Fibroblast of the aortic adventitia (primary cell): ENCODE measurements at places on chromosomes 2 and 18. TPM values are rescaled to one million over a fixed set of nuclear protein-coding genes. Genes with fewer than 3 reads are reported as not detected.

DNA sequence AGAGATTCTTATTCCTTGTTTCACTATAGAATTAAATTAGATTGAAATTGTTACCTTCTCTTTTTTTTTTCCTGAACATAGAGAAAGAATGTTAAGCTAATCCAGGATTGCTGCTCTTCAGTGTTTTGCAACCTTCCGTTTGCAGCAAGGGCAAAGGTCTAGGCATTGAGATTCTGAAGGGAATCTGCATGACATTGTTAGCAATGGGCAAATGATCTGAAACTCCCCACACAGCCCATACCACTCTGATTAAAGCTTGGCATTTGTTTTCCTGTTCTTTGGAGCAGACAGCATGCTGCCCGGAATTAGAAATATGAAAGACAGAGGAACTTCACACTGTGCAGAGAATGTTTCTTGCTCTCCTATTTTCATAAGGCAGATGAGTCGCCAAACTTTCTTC, 551.8 kb downstream of the SOCS6 start:
- DNase-seq, result no peak

DNA sequence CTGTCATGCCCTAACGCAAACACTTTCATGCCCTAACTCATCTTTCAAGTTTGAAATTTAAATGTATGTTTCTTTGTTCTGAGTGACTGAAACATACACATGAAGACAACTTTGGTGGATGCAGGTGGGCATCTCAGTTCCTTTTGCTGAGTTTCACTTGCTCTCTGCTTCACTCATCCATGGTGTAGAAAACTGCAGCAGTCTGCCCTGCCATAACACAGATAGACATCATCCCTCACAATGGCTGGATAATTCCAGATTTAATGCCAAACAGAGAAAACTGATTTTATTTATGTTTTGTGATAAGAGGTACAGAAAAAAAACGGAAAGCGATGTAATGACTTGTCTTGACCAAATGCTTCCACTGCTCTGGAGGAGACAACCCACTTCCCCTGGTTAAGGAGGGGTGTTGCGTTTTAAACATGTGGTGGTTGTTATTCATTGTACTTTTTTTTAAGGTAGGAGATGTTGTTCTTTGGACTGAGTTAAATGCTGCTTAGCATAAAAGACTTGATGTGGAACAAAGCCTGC, 70.4 kb downstream of the RHBDD1 start:
- DNase-seq, result no peak

Gene C2orf78
- not detected in 2 replicates for total RNA-seq

DNA sequence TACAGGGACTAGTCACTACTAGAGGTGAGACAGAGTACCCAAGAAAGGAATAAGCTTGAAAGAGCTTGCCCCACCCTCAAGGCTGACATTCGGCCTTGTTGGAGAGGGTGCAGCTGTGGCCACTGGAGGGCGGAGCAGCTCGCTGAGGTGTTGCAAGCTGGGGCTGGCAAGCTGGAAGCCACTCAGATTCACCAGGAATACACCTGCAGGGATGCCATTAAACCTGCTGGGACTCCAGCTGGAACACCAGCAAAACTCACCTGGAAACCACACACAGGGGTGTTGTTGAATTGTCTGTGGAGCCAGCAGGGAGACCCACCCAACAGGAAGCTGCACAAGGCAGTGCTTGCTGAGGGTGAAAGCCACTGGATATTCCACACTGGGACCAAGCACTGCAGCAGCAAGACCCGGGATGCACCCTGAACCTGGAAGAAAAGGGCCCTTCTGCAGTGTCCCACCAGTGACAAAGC, 26.1 kb downstream of the KCTD18 start:
- DNase-seq, result peak; percentile 27

DNA sequence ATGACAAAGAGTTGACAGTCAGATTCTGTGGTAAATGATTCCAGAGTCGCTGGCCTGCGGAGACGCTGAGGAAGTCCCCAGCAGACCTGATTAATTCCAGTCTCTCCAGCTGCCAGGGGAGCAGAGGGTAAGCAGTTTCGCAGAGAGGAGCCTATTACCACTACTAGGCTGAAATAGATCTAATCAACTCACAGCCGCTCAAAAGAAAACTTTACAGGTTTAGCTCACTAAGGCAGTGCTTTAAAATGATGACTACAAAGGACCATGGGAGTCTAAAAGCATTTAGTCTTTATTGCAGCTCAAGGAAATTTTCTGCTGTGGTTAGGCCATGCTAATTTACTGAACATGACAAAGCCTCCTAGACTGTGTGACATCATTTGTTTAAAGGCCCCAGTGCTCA, 445.6 kb upstream of the POU3F3 start:
- DNase-seq, result no peak

DNA sequence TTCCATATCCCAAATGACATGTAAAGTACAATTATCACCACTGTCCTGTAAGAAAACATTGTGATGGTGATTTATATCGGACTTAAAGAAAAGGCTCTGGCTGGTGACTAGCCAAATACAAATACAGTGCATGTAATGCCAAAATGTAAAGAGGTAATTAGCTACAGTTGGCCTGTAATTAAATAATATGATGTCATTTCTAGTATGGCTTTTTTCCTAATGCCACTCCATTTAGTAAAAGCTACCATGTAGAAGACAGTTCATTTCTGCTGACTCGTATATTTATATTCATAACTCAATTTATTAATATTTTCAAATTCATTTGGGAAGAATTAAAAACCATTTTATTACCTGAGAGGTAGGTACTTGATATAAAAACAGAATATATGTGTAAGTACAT, 815.7 kb downstream of the ERBB4 start:
- DNase-seq, result no peak
